ENCODE measurements at places on chromosomes 4 and X. TPM values are rescaled to one million over a fixed set of nuclear protein-coding genes. Genes with fewer than 3 reads are reported as not detected.

TEX13C gene
- total RNA-seq: not detected

DNA sequence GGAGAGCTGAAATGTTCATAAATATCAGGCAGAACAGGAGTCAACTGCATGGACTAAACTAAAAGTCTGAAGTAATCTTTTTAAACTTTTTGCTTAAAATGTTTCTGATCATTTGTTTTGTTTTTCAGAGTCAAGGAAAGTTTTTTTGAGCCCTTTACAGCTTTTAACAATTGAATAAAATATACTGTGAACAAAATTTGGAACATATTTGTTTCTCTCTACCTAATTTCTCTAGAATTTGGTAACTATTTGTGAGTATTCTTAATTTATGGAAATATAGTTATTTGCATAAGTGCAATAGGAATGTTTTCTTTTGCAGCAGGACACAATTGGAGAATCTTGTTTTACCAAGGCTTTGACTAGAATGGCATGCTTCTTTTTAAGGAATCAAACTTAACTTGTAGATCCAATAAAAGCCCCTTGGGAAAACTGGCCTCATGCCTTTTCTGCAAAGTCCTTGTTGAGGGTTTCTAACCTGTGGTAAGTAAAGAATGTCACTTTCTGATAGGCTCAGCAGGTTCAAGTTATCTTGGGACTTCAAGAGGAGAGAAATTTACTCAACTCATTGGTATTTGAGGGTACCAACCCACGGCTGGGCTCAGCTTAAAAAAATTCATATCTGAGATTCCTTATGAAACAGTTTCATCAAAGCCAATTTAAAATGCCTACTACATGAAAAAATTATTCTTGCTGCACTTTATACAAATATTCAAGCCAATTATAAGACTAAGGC lies 91.5 kb downstream of the UPRT start:
- no peak for DNase-seq

DNA sequence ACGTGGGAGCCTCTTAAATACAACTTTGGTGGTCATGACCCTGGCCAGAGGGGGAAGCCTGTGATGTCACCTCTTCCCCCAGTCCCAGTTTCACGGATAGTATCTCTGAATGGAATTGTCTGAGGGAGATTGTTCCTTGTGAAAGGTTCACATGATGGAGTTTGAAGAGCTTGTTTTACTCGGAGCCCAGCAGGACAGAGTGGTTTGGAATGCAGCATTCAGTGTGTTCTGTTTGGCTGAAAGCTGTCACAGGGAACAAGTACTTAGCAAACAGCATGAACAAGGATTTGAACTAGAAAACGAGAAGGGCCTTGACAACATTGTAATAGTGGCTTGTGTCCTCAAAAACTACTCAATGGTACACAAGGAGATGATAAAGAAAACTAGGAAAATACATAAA lies 133.9 kb upstream of the CXorf66 start:
- DNase-seq: no peak

GRCh38 chr4:67750691-67751090 lies 3.5 kb downstream of the GNRHR start:
- DNase-seq: no peak

DNA sequence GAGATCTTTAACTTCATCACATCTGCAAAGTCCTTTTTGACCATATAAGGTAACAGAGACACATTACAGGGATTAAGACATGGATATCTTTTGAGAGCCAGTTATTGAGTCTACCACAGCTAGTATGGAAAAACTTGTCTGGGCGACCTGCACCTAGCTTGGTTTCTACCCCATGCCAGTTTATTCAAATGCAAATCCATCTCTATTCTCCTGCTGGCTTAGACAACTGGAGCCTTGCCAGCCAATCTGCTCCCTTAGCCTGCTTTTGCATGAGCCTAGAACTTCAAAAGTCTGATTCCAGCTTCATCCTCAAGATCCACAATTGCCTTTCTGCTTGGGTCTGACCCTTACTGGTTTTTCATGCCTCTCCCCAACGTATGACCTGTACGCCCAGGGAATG lies 212.0 kb upstream of the AFF2 start:
- no peak for DNase-seq

DNA sequence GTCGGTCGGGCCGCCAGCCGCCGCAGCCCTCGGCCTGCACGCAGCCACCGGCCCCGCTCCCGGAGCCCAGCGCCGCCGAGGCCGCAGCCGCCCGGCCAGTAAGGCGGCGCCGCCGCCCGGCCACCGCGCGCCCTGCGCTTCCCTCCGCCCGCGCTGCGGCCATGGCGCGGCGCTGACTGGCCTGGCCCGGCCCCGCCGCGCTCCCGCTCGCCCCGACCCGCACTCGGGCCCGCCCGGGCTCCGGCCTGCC lies 213 bp downstream of the NFKB1 start:
- no peak for DNase-seq

GRCh38 chr4:99043346-99043745 lies 45.2 kb downstream of the ADH5 start:
- peak; percentile 70 for DNase-seq

GRCh38 chr4:74111990-74112389 lies 13.0 kb upstream of the CXCL2 start:
- DNase-seq: no peak

ABCD1 gene
- total RNA-seq: 6.7 TPM

BEND2 gene
- not detected for total RNA-seq

GRCh38 chr4:53039741-53040458 lies 177.8 kb downstream of the RASL11B start:
- DNase-seq: no peak

DNA sequence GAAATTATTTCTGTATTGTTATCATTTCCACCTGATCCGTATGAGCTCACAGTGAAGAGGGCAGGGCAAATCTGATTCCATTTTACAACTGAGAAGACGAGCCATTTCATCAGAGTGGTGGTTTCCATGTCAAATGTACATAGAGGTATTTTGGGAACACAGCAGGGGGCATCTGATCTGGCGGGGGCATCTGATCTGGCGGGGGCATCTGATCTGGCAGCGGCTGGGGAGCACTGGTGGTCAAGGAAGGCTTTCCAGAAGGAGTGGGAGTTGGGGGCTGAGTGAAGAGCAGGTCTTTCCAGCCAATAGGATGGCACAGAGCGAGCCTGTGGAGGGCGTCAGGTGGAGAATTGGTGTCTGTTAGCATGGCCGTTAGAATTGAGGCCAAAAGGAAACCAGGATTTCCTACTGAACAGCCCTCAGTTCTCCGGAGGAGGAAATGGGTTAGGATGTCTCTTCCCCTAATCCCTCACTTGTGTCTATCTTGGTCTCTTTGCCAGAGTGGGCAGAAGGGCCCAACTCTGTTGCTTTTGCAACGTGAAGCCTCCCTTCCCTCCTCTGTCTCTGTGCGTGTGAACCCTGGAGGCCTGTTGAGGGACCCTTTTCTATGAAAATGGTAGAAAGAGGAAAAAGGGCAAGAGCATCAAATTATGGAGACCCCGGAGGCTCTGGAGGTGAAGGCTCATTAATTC lies 41.3 kb downstream of the RHOH start:
- no peak for DNase-seq

- no peak for DNase-seq
Measured at GRCh38 chr4:36747277-36748129, 466.1 kb downstream of the DTHD1 start.

- DNase-seq: no peak
Measured at GRCh38 chr4:48493452-48494100, 3.5 kb downstream of the ZAR1 start.

DNA sequence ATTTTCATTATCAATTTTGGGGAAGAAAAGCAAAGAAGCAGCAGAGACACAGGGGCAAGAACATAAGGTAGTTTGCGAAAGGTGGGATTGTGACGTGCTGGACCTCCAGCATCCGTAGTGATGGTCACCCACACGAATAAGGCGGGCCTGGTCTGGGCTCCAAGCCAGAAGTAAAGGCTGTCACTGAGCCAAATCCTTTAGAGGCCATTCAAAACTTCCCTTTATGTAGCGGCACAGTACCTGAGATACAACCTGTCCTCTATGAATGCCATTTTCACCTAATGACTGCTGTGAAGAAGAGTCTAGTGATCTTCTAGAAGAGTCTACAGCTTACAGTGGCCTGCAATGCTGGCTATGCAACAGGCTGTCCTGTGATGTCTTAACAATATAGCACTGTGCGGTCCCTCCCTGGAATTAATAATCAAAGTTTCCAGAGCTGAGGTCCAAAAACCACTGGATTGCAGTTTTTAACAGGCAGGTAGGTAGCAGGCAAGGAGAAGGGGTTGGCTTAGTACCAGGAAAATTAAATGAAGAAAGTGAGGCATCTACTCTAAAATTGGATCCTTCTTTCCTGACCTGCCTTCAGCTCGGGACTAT lies 56.2 kb downstream of the TRIML1 start:
- no peak for DNase-seq

RTL3 gene
- total RNA-seq: not detected

DNA sequence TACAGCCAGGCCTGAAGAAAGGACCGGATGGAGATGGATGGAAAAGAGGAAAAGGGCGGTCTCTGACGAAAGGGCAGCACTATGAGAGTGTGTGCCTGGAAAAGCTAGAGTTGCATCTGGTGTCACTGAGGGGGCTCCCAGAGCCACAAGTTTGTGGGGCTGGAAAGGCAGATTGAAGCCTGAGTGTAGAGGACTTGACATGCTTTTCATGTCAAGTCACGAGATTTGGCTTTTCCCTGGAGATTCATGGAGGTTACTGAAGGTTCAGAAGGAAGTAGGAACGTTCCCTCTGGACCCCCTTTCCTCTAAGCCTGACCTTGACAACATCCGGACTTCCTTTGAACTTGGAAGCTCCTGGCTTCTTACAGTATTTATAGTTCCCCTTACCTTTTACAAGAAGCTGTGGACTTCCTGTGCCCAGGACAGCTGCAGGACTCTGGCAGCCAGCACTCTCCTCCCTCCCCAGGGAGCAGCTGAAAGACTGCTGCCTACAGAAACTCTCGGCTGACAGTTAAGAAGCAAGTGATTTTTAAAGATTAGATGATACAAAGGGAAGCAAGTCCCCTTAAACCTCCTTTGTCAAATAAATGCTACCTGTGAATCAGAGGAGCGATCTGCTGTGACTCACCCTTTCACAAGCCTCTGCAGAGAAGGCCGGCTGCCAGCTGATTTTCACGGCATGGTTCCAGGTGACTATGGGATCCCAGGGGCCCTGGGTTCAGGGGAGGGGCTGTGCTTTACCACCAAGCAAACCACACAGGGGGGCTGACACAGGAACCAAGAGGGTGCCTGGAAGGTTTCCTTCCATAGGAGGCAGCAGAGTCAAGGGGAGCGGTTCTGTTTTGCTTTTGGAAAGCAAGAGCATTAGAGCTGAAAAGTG lies 72.9 kb upstream of the STIM2 start:
- DNase-seq: peak; percentile 46

DNA sequence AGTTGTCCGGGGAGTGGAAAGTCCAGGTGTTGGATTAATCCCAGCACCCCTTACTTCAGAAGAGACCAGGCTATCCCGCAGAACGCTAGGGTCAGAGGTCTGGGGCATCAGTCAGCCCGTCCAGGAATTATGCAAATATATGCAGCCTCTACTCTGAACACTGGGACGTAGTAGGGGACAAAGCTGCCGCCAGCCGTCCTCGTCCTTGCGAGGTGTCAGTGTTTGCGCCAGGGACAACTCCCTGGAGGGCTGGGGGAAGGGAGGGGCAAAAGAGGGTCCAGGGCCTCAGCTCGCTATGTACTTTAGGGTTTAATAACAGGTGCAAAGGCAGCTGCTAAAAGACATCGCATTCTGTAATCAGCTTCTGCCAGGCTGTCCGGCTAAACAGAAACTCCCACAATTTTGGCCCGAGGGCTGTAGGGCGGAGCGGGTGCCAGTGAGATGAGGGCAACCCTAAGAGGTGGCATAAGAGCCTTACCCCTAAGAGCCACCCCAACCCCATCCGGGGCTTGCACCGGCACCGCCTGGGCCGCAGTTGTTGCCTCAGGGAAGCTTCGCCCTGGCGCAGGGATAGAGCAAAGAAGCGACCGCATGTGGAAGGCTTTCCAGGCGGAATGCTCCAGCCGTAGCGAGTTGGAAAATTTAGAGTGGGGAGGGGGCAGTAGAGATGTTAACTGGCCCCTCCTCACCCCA lies 8.4 kb downstream of the HAND2 start:
- DNase-seq: no peak

Measured in CD4-positive, alpha-beta memory T cell (primary cell).